Left renal pelvis (tissue), 4 donors: ENCODE measurements at places on chromosomes 2 and 18.

GRCh38 chr18:5964996-5965395 lies 69.7 kb upstream of the TMEM200C start:
- DNase-seq = no peak

DNA sequence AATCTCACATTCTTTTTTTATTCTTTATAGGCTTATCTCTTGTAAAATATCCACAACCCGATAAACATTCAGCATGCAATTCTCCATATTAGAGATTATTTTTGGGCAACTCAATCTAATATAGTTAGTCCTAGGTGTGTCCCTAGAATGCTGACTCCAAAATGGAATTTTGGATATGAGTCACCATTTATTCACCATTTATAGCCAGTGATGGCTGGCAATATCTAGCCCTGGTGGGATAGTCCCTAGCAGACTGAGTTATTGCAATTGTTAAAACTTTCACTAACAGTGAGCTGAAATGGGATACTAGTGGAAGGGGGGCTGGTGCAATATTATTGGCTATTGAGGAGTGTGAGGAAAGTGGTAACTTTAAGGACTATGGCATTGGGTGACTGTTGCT lies 401.6 kb downstream of the SLC4A3 start:
- no peak for DNase-seq

DNA sequence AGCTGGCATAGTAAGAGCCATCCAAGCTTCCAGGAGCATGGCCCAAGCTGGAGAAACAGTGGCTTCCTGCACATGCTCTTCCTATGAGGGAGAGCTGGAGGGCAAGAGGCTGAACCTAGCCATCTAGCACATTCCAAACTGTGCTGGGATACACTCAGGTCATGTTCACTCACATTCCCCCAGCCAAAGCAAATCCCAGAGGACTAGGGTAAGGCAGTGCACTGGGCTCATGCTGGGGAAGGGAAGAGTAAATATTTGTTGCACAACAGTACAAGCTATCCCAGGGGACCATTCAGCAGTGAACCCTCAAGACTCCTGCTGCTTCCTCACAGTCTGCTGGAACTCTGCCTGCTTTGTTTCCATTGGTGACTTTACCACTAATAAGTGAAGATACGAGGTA lies 20.7 kb upstream of the GYPC start:
- DNase-seq = no peak

GRCh38 chr2:190519975-190520767 lies 14.4 kb downstream of the NEMP2 start:
- DNase-seq = no peak

- no peak for DNase-seq
Measured at GRCh38 chr2:230873661-230874401, 9.1 kb downstream of the ITM2C start.

GRCh38 chr2:190119257-190119656 lies 56.7 kb upstream of the MSTN start:
- no peak for DNase-seq

- DNase-seq = no peak
Measured at GRCh38 chr2:215940645-215941184, 72.6 kb downstream of the MREG start.

- no peak for DNase-seq
Measured at GRCh38 chr18:4096486-4096885, 358.6 kb downstream of the DLGAP1 start.

DNA sequence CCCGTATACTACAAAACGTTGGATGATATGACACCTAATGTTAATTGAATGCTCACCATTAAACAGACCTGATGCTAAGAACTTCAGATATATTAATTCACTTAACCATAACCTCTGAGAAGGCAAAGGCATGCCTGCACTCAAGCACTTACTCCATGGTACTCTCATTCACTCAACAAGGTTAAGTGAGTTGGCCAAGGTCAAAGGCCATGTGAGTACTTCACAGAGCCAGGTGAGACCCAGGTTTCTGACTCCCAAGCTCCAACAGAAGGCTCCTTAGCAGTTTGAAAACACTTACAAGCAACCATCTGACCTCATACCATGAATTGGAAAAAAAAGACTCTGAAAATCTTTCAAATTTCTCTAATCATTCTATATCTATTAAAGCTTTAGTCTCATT lies 198.8 kb downstream of the L3MBTL4 start:
- no peak for DNase-seq

- DNase-seq = no peak
Measured at GRCh38 chr2:140154706-140155105, 1374.5 kb upstream of the NXPH2 start.

DNA sequence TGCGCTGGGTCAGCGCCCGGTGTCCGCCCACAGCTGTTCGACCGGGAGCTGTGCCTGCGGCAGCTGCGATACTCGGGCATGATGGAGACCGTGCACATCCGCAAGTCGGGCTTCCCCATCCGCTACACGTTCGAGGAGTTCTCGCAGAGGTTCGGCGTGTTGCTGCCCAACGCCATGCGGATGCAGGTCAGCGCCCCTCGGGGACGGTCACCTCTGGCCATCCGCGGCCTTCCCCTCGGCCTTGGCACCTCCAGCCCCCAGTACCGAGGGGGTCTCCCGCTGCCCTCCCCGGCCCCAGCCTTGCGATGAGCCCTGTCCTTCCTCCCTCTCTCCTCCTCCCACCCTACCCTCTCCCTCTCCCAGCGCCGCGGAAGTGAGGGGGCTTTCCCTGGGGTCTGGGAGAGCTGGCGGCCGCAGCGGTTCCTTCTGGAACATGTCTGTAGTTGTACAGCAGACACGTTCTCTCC lies 53.2 kb upstream of the GPR17 start:
- DNase-seq = no peak

GRCh38 chr2:29361231-29361630 lies 246.0 kb downstream of the CLIP4 start:
- no peak for DNase-seq

DNA sequence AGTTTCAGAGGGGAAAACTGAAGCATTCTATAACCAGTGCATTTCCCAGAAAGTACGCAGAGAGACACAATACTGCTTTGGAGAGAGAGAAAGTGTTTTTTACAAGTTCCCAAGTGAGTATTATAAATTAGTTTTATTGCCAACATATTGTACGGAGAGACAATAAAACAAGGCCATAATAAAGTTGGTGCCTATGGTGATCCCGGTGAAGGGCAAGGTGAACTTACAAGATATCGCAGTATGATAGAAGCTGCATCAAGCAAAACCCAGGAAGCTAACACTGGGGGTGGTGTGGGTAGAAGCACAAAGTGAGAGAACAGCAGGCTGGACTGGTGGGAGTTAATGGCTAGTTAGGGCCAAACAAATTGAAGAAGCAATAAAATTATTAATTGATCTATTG lies 7.5 kb downstream of the TMSB10 start:
- no peak for DNase-seq

DNA sequence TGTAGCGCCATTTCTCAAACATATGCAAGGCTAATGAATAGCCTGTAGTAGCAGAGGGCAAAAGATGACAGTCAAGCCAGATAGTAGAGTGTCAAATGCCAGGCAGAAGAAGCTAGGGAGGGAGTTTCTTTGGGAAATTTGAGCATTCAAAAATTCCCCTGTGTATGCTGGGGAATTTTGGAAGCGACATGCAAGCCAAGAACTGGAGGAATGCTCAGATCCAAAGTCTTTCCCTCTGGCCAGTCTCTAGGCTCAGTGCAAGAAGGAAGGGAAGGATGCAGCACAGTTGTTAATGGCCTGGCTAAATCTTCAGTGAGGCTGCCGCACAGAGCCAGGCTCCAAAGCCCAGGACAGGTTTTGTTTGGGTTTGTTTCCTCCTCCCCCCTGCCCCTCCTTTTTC lies 59.9 kb downstream of the ATP9B start:
- DNase-seq = no peak

- no peak for DNase-seq
Measured at GRCh38 chr2:120262761-120263428, 10.2 kb downstream of the RALB start.

GRCh38 chr2:205816268-205816667 lies 134.0 kb downstream of the NRP2 start:
- DNase-seq = no peak

- no peak for DNase-seq
Measured at GRCh38 chr2:23757686-23758433, 169.1 kb downstream of the ATAD2B start.

DNA sequence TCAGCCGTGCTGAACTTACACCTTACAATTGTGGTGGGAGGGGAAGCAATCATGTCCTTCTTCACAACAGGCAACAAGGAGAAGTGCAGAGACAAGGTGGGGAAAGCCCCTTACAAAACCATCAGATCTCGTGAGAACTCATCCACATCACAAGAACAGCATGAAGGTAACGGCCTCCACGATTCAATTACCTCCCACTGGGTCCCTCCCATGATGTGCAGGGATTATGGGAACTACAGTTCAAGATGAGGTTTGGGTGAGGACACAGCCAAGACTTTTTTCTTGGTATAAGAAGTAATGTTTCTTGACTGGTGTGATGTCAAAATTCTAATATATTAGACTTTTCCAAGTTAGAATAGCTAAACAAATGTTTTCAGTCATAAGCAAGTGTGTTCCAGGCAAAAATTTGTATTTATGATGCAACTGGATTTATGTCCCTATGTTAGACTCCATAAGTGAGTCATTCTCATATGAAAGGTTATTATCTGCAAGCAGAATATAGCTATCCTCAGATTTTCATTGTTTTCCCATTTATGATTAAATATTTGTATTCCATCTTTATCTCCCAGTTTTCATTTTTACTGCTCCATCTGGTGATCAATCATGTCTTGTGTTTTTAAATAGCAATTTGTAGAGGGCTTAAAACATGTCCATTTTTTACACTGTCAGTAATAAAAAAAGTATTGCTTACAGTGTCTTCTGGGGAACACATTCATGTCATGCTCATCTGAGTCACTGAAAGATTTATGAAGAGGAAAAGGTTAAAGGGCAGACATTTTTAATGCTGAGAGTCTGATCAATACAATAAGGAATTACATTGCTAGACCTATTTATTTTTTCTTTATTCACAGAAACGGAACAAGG lies 995.2 kb upstream of the CDH2 start:
- no peak for DNase-seq

DNA sequence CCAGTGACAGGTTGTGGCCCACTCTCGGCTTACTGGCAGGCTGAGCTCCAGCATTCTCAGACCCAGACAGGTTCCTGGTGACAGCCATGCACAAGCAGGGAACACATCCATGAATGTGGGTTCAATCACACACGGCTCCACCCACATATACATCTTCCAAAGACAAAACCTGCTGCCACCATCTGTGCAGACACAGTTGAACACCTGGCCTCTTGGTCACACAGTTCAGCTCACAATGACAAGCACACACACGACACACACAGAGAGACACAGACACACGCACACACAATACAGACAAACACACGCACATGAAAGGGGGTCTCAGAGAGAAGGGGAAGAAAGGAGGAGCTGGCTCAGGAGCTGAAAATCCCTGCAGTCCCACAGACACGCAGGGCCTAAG lies 32.1 kb upstream of the PTMA start:
- no peak for DNase-seq

GRCh38 chr2:195672674-195673073 lies 15.6 kb downstream of the SLC39A10 start:
- DNase-seq = no peak

- no peak for DNase-seq
Measured at GRCh38 chr2:236794176-236794957, 224.7 kb downstream of the ACKR3 start.

- DNase-seq = no peak
Measured at GRCh38 chr2:1353543-1353942, 59.7 kb upstream of the TPO start.
